ENCODE measurements at places on chromosomes 5 and 9. TPM values are rescaled to one million over a fixed set of nuclear protein-coding genes. Genes with fewer than 3 reads are reported as not detected.

PCDHA9 gene
- total RNA-seq = 1.3 TPM

WNT8A gene
- total RNA-seq = not detected

ST6GALNAC4 gene
- total RNA-seq = 36.6 TPM

CARD6 gene
- total RNA-seq = 5.4 TPM

TSLP gene
- not detected for total RNA-seq

SLC1A3 gene
- 11.2 TPM for total RNA-seq

TYRP1 gene
- not detected for total RNA-seq

C9 gene
- not detected for total RNA-seq

- H3K4me1 ChIP-seq = no peaks in the 10 kb centered on the region
- no peak for DNase-seq
- H3K4me3 ChIP-seq = no peak overlapping the region
- no peaks in the 10 kb centered on the region for H3K27me3 ChIP-seq
These were observed 103.3 kb upstream of the FSTL4 start for GRCh38 chr5:133715616-133716015.

GRCh38 chr9:34957492-34958410 lies at the start of gene PHF24:
Gene PHF24 (plus strand): TSS chr9:34958285. CDS start chr9:34971299, 13,014 bp downstream.
- no peak for DNase-seq
- peaks cover 10% of the 10 kb centered on the region for H3K4me1 ChIP-seq
- no peaks in the 10 kb centered on the region for H3K27me3 ChIP-seq
- no peaks in the 10 kb centered on the region for H3K36me3 ChIP-seq
- no peak within 1 kb of the TSS for H3K4me3 ChIP-seq
- H3K27ac ChIP-seq = no peak within 1 kb of the TSS

DNA sequence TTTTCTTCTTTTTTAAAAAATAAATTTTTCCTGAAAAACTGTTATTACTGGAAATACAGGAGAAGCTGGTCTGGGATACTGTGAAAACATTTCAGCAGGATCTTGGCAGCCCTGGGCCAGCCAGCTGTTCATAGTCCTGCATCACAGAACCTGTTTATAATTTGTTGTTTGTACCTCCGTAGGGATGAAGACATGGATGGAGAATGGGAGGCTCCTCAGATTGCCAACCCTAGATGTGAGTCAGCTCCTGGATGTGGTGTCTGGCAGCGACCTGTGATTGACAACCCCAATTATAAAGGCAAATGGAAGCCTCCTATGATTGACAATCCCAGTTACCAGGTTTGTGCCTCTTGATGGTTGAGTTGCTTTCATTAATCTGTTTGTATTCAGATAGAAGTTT lies 12.4 kb upstream of the MAML1 start:
- no peaks in the 10 kb centered on the region for H3K27me3 ChIP-seq
- no peak overlapping the region for H3K27ac ChIP-seq
- no peaks in the 10 kb centered on the region for H3K4me1 ChIP-seq
- peaks cover 61% of the 10 kb centered on the region for H3K36me3 ChIP-seq

DNA sequence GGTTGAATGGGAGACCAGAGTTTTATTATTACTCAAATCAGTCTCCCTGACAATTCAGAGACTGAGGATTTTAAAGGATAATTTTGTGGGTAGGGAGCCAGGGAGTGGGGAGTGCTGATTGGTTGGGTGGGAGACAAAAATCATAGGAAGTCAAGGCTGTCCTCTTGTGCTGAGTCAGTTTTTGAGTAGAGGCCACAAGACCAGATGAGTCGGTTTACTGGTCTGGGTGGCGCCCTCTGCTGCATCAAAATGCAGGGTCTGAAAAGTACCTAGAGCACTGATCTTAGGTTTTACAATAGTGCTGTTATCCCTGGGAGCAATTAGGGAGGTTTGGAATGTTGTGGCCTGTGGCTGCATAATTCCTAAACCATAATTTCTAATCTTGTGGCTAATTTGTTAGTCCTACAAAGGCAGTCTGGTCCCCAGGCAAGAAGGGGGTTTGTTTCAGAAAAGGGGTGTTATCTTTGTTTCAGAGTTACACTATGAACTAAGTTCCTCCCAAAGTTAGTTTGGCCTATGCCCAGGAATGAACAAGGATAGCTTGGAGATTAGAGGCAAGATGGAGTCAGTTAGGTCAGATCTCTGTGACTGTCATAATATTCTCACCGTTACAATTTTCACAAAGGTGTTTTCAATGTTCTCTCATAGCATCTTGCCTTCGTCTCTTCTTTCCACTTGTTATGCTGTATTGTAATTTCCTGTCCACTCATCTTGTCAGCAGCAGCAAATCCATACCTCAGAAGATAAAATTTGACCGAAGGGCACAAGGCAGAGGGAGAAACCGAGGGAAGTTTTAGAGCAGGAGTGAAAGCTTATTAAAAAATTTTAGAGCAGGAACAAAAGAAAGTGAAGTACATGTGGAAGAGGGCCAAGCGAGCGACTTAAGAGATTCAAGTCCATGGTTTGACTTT lies 59.2 kb upstream of the CLINT1 start:
- peak; percentile 69 for DNase-seq
- H3K4me3 ChIP-seq = no peak overlapping the region
- peaks cover 54% of the 10 kb centered on the region for H3K4me1 ChIP-seq

- H3K27me3 ChIP-seq = no peaks in the 10 kb centered on the region
- H3K36me3 ChIP-seq = no peaks in the 10 kb centered on the region
- no peak overlapping the region for H3K27ac ChIP-seq
- no peaks in the 10 kb centered on the region for H3K4me1 ChIP-seq
- no peak for DNase-seq
- no peak overlapping the region for H3K4me3 ChIP-seq
These were observed 268.6 kb upstream of the CLINT1 start for GRCh38 chr5:158127536-158127935.

GRCh38 chr5:6496207-6496584 lies 47.5 kb downstream of the UBE2QL1 start:
- no peak overlapping the region for H3K4me3 ChIP-seq
- peaks cover 29% of the 10 kb centered on the region for H3K4me1 ChIP-seq
- no peaks in the 10 kb centered on the region for H3K36me3 ChIP-seq
- DNase-seq = no peak
- H3K27ac ChIP-seq = no peak overlapping the region
- H3K27me3 ChIP-seq = no peaks in the 10 kb centered on the region

DNA sequence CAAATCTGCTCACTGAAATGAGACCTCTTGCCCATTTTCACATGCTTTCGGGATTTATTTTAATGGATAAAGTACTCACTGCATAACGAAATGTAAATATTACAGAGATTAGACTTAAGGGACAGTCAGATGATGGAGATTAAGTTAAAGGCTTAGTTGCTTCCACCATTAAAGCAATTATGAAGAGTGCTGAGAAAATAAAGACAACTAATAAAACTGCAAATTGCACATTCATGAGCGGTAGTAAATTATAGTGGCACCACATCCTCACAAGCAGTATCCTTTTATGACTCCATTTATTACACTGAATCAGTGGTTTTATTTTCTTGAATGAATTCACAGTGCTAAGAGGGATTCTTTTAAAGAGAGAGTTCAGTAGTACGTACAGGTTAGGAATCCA lies 76.2 kb upstream of the TMED7 start:
- DNase-seq = no peak
- no peaks in the 10 kb centered on the region for H3K36me3 ChIP-seq
- no peaks in the 10 kb centered on the region for H3K27me3 ChIP-seq
- no peaks in the 10 kb centered on the region for H3K4me1 ChIP-seq
- H3K27ac ChIP-seq = no peak overlapping the region

GRCh38 chr5:82147860-82148573 lies 130.1 kb downstream of the RPS23 start:
- H3K4me1 ChIP-seq = no peaks in the 10 kb centered on the region
- no peaks in the 10 kb centered on the region for H3K36me3 ChIP-seq
- no peak overlapping the region for H3K27ac ChIP-seq
- no peak for DNase-seq
- no peak overlapping the region for H3K4me3 ChIP-seq

GRCh38 chr9:10208691-10209069 lies 404.1 kb downstream of the PTPRD start:
- no peak for DNase-seq
- H3K4me3 ChIP-seq = no peak overlapping the region
- no peaks in the 10 kb centered on the region for H3K36me3 ChIP-seq
- peak overlapping the region; percentile 8 for H3K27ac ChIP-seq
- H3K4me1 ChIP-seq = no peaks in the 10 kb centered on the region
- no peaks in the 10 kb centered on the region for H3K27me3 ChIP-seq

GRCh38 chr5:166370928-166371690 lies 1920.3 kb upstream of the WWC1 start:
- no peak overlapping the region for H3K4me3 ChIP-seq
- no peaks in the 10 kb centered on the region for H3K36me3 ChIP-seq
- no peaks in the 10 kb centered on the region for H3K27me3 ChIP-seq

DNA sequence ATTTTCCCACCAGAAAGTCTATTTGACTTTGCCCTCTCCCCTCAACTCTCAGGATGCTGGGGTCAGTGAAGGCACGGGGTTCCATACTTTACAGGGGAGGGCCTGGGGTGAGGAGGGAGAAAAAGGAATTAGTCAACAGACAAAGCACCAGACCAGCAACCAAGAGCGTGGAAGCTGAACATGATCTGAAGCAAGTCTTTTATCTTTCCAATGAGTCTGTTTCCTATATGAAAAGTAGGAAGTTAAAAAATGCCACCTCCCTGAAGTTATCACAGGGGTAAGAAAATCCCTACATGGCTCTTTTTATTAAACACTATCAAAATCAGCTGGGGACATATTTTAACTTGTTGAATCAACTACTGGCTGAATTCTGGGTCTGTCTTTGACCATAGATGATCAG lies 337.0 kb downstream of the TRPM3 start:
- H3K4me1 ChIP-seq = no peaks in the 10 kb centered on the region
- no peak for DNase-seq
- H3K36me3 ChIP-seq = no peaks in the 10 kb centered on the region
- H3K27ac ChIP-seq = no peak overlapping the region
- no peaks in the 10 kb centered on the region for H3K27me3 ChIP-seq
- H3K4me3 ChIP-seq = no peak overlapping the region

DNA sequence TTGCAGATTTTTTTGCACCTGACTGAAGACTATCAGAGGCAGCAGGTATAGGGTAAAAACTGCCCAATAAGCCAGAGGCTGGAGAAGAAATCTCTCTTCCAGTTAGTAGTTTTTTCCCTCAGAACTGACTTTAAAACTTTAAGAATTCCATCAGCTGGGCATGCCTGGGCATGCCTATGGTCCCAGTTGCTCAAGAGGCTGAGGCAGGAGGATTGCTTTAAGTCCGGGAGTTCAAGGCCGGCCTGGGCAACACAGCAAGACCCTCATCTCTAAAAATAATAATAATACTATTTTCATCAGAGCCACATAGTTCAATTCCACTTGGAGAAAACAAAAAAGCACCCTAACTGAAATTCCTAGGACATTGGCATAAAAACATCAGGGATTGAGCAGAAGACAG lies 30.3 kb downstream of the SUSD1 start:
- H3K4me3 ChIP-seq = no peak overlapping the region
- no peak overlapping the region for H3K27ac ChIP-seq
- no peaks in the 10 kb centered on the region for H3K4me1 ChIP-seq
- H3K36me3 ChIP-seq = no peaks in the 10 kb centered on the region

DNA sequence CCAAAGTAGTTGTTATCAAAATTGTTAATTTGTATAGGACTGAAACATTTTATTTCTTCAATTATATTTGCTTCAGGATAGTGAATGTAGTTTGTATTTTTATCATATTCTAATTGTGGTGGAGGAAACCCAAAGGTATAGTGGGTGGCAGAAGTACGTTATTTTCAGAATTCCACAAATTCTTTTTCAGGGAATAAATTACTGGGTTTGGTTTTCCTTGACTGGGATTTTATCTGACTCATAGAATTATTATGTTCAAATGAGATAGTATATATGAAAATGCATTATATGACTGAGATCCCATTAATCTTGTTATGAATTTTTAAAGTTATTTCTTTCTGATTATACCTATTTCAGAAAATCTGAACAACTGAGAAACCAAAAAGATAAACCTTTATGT lies 73.7 kb downstream of the VPS13A start:
- H3K27me3 ChIP-seq = no peaks in the 10 kb centered on the region
- no peaks in the 10 kb centered on the region for H3K4me1 ChIP-seq
- H3K27ac ChIP-seq = no peak overlapping the region
- no peaks in the 10 kb centered on the region for H3K36me3 ChIP-seq
- DNase-seq = no peak

DNA sequence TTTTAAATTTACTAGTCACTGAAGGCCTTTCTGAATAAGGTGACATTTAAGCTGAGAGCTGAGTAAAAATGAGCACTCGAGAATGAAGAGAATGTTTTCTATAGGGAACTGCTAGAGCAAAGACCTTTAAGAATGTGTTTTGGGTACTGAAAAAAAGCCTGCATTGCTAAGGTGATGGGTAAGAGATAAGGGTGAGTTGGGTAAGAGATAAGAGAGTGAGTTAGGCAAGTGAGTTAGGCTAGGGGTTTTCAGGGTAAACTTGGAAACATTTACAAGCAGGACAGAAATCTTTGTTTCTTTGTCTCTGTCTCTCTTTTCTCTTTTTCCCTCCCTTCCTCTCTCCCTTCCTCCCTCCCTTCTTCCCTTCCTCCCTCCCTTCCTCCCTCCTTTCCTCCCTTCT lies 5.6 kb downstream of the RAD23B start:
- no peak for DNase-seq
- H3K4me1 ChIP-seq = peaks cover 81% of the 10 kb centered on the region
- no peaks in the 10 kb centered on the region for H3K36me3 ChIP-seq
- H3K27me3 ChIP-seq = no peaks in the 10 kb centered on the region
- no peak overlapping the region for H3K27ac ChIP-seq

- no peaks in the 10 kb centered on the region for H3K27me3 ChIP-seq
- H3K36me3 ChIP-seq = no peaks in the 10 kb centered on the region
- no peak overlapping the region for H3K4me3 ChIP-seq
- H3K27ac ChIP-seq = no peak overlapping the region
These were observed 30.3 kb downstream of the NMUR2 start for GRCh38 chr5:152374711-152375275.

DNA sequence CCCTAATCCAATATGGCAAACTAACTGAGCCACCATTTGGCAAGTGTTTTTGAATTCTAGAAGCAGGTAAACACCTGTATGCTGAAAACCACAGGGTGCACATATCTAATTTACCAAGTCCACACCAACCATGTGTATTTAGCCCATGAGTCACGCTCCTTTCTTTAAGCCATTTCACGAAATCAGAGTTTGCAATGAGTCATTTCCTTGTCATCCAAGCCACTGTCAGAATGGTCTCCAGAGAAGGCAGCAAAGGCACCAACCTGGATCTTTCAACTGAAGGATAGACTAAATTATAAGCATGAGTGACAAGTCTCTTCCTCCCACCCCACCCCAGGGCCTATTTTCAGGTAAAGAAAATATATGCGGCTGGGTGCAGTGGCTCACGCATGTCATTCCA lies 110.0 kb downstream of the PAX5 start:
- no peaks in the 10 kb centered on the region for H3K4me1 ChIP-seq
- H3K36me3 ChIP-seq = no peaks in the 10 kb centered on the region
- no peaks in the 10 kb centered on the region for H3K27me3 ChIP-seq
- no peak overlapping the region for H3K4me3 ChIP-seq
- no peak for DNase-seq

GRCh38 chr5:150349681-150350275 lies 7.7 kb upstream of the TCOF1 start:
- no peak overlapping the region for H3K27ac ChIP-seq
- no peak for DNase-seq
- H3K4me3 ChIP-seq = no peak overlapping the region
- H3K27me3 ChIP-seq = no peaks in the 10 kb centered on the region

Measured in body of pancreas (tissue), 4 donors.